Aorta (tissue), 5 donors: ENCODE measurements at places on chromosomes 12 and 14. TPM values are rescaled to one million over a fixed set of nuclear protein-coding genes. Genes with fewer than 3 reads are reported as not detected.

GRCh38 chr14:90483571-90483974, 86.7 kb downstream of the CALM1 start:
- no peak for DNase-seq

- DNase-seq, result no peak
Observed at GRCh38 chr14:59705245-59705644, 128.6 kb upstream of the CCDC175 start.

DNA sequence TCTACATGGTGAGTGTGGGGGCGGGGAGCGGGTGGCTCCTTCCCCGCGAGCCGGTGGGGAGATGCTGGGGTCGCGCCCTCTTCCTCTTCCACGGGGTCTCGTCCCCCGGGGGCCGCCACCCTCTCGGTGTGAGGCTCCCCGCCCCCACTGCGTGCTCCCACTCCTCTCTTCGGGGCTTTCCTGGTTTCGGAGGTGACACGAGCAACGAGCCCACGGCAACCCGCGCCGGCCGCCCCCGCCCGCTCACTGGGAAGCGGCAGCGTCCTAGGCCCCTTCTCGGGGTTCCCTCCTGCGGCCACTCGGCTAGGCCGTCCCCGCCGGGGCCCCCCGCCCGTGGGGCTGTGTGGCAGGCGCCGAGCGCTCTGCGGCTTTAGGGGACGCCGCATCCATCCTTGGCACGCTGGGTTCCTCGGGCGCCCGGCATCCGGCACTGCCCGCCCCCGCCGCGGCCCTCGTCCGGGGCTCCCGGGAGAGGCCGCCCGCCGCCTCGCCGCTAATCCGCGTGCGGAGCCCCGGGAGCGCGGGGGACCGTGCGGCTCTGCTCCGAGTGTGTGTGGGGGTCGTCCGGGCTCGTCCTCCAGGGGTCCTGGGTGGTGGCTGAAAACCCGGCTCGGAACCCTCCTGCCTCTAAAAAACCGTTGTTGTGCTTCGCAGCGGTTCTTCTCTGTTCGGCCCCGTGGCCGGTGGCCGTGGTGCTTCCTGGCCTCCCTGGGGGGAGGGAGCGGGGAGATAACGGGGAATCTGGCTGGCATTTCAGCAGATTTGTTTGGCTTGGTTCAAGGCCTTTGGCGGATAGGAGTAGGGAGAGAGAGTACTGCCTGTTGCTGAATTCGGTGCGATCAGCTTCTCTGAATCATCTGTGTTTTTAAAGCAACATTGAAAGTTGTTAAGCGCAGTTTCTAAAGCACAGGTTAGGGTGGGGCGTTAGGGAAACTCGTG, 1.0 kb downstream of the PCNX1 start:
- peak; percentile 73 for DNase-seq

PTGER2 gene
- total RNA-seq, result 5.1 TPM

DNA sequence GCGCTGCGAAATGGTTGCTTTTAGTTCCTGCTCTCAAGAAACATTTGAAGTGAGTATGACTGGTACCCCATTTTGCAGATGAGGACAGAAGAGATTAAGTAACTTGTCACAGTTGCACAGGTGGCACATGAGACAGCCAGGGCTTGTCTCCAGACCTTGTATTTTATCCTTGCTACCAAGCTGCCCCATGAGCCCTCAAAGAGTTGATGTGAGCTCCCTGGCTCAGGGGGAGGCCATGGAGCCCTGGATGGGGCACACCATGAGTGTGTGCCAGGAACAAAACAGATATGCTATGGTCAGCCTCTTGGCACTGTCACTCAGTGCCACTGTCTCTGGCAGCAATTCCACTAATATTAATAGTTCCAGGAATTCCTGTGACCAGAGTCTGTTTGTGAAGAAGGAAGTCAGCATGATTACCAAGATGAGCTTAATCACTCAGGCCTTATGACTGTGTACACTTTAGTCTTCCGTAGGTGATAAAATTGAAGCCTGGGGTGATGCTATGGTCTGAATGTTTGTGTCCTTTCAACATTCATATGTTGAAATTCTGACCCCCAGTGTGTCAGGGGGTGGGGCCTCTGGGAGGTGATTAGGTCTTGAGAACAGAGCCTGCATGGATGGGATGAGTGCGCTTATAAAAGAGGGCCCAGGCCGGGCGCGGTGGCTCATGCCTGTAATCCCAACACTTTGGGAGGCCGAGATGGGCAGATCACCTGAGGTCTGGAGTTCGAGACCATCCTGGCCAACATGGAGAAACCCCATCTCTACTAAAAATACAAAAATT, 806.8 kb downstream of the AACS start:
- no peak for DNase-seq

- peak; percentile 12 for DNase-seq
Observed at GRCh38 chr14:93991212-93991611, 5.9 kb upstream of the CCDC197 start.

KRT2 gene
- total RNA-seq, result not detected

DNA sequence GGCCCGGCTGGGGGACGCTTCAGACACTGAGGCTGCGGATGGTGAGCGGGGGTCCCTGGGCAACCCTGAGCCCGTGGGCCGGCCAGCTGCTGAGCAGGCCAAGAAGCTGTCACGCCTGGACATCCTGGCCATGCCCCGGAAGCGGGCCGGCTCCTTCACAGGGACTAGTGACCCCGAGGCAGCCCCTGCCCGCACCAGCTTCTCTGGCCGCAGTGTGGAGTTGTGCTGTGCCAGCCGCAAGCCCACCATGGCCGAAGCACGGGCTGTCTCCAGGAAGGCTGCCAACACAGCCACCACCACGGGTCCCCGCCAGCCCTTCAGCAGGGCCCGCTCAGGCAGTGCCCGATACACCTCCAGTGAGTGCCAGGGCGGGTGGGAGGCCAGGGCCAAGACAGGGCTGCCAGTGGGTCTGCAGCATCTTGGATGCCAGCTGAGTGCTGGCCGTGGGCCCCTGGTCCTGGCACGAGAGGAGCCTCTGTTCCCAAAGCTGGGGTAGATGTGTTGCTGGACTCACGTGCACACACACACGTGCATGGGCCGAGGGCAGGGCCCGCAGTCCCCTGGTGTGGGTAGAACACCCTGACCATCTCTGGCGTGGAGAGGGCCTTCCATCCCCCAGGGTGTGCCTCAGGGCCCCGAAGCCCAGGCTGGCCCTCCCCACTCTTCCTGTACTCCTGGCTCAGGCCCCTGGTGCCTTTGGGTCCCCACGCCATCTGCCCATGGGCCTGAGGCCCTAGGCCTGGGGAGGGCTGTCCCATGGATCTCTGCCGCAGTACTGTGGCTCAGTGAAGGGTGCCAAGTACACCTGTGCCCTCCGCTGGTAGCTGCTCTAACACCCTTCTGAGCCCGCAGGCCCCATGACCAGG, 22.8 kb downstream of the CEP170B start:
- peak; percentile 73 for DNase-seq

GRCh38 chr12:57726884-57727757, 11.4 kb downstream of the AGAP2 start:
- DNase-seq, result peak; percentile 83

CCDC175 gene
- 0.71 TPM for total RNA-seq

- DNase-seq, result no peak
Observed at GRCh38 chr14:100726550-100727085, at the start of gene DLK1. Gene DLK1 (plus strand): TSS chr14:100726892. CDS start chr14:100727069, 177 bp downstream.

GRCh38 chr14:96690713-96691383, 106.3 kb upstream of the VRK1 start:
- no peak for DNase-seq

- no peak for DNase-seq
Observed at GRCh38 chr12:94710933-94711332, 60.6 kb upstream of the TMCC3 start.

- no peak for DNase-seq
Observed at GRCh38 chr14:49058511-49058910, 527.7 kb downstream of the RPS29 start.

A2M gene
- total RNA-seq, result 2,139 TPM

PPP1R36 gene
- 1.0 TPM for total RNA-seq

DNA sequence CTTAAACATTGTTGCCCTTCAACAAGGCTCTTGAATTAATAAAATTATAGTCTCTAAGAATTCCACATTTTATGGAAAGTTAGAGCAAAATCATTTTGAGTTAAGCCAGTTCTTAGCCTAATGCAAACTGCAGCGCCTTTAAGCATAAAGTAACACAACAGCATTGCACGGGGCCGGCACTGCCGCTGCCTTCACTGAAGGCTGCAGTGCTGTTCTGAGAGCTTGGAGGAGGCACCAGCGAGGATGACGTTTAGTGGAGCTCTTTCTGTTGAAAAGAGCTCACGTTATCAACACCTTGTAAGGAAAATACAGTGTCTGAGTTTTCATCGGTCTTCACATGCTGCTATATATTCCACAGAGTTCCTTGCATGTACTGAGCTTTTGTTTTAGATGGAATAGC, 38.3 kb upstream of the DYNC1H1 start:
- no peak for DNase-seq

DNA sequence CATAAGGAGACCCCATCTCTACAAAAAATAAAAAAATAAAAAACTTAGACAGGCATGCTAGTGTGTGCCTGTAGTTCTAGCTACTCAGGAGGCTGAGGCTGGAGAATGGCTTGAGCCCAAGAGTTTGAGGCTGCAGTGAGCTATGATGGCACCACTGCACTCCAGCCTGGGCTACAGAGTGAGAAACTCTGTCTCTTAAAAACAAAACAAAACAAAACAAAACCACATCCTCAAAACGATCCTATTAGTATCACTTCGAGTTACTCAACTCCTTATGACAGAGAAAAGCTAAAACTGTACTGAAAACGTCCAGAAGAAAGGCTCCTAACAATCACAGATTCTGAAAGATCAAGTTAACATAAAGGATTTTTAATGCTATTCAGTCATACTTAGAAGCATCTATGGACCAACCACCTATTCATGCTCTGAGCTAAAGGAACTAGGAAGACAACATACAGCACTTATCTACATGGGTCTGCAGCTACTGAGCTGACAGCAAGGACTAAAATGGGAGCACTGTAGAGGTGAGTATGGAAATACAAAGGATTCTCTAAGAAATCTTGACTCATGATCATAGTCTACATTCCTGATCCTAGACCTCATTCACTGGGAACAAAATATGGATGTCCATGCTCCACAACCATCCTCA, 75.3 kb upstream of the DUSP6 start:
- DNase-seq, result no peak

PLEKHH1 gene
- total RNA-seq, result 3.9 TPM

- DNase-seq, result no peak
Observed at GRCh38 chr12:120252071-120252906, 13.2 kb downstream of the PXN start.

GRCh38 chr12:49887536-49888401, 15.9 kb downstream of the FAIM2 start:
- peak; percentile 18 for DNase-seq

KLRD1 gene
- 6.5 TPM for total RNA-seq

- no peak for DNase-seq
Observed at GRCh38 chr14:52914295-52914694, 36.6 kb downstream of the FERMT2 start.

- DNase-seq, result no peak
Observed at GRCh38 chr14:76227450-76228050, 75.8 kb downstream of the GPATCH2L start.

DNA sequence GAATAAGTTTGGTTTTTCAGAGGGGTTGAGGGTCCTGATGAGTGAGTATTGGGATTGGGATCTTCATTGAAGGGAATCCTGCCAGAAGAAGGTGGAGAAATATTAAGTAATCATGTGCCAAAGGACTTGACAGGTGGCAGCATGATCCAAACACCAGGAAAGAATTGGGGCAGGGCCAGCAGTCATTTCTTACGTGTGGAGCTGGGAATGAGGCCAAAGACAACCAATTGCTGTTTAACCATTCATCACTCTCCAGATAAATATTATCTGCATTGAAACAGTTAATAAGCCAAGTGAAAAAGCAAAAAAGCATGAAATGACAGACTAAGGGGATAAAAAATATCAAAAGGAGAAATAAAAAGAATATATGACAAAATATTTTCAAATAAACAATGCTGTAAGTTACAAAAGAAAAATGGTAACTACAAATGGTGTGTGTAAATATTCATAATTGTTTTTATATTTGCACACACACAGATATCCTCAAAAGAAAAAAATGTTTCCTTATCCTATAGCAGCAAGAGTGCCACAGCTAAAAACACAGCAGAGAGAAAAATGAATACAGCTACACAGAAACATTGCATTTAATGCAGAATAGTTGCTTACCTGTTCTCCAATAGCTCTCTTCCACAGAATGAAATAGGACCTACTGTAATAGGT, 26.2 kb downstream of the C2CD5 start:
- DNase-seq, result no peak

JDP2 gene
- 50.2 TPM for total RNA-seq

GRCh38 chr12:29396774-29397173, 15.8 kb upstream of the ERGIC2 start:
- no peak for DNase-seq

FAM222A gene
- 0.48 TPM for total RNA-seq

DNA sequence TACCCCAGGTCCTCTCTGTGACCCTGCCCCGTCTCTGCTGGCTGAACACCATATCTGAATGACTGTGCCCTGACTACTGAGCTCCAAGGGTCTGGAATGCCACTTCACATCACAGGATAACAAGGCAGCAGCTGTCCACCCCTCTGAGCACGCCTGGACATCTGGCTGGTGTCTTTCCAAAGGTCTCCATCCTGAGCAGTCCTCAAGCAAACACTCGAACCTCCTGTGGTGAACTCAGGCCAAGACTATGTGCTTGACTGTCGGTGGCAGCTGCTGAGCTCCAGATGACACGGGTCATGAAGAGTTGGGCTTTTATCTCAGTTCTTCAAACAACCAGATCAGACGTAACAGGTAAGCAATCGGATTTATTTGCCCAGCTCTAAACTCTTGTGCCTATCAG, 117.2 kb upstream of the BCL2L14 start:
- DNase-seq, result no peak
